ENCODE measurements at places on chromosomes 3 and 15.

GRCh38 chr3:44132061-44132460, 109.6 kb upstream of the TOPAZ1 start:
- DNase-seq, result no peak

DNA sequence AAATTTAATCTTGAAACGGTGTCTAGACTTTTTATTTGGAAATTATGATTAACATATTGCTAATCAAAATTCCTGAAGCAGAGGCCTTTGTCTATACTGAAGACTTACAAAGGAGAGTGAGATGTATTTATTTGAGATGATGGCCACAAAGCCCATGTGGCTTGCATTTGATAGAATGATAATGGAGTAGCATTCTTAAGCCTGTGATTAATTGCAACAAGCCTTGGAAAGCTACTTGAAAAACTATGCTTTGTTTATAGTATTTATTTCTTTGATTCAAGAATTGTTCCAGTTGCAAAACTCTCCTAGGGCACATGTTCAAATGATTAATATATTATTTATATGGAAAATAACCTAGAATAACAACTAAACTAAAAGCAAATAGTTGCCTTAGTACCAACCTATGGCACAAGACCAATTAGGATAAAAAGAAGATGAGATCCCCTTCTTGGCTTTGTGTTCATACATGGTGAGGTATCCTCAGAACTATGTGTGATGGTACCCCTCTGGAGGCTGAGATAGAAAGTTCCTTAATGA, 244.1 kb upstream of the TBL1XR1 start:
- DNase-seq, result no peak

DNA sequence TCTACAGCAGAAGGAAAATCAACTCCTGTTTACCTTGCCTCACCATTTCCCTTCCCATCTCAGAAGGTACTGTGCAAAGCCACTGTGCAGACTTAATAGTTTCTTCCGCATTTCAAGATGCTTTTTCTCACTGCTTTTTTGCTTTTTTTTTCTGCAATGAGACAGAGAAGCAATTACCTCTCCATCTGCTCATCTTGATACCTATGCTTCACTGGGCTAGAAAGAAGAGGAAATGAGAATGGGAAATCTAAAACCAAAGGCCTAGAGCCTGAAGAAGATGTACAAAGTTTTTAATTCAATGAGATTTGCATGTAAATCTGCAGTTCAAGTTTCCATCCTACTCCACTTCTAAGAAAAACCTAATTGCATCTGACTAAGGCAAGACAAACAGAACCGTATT, 238.1 kb upstream of the SETMAR start:
- DNase-seq, result no peak

GRCh38 chr3:122357828-122358702, 25.0 kb downstream of the MIX23 start:
- no peak for DNase-seq

GRCh38 chr15:62887113-62887570, 155.4 kb upstream of the TPM1 start:
- DNase-seq, result no peak

DNA sequence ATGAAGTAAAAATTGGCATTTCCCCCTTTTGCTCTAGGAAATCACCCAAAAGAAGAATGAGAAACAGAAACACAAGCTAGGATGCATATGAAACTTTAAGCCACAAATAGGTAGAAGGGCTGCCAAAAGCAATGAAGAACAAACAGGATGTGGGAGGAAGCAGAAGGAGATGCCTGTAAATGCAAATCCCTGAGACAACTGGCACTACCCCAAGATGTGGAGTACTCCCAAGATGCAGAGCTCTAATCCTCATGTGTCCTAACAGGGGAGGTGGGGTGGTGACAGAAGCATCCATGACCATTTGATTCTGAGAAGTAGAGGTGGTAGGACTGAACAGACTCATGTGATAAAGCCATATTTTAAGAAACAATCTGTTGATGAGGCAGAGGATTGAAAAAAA, 31.9 kb upstream of the ZNF280D start:
- no peak for DNase-seq

- no peak for DNase-seq
Measured at GRCh38 chr15:98676586-98677270, 28.4 kb downstream of the IGF1R start.

- no peak for DNase-seq
Measured at GRCh38 chr3:73448761-73449301, 175.9 kb downstream of the PDZRN3 start.

All from NCI-H1436 treated with DMSO at 0.1 percent for 48 hours (cell line).